Aorta (tissue), 5 donors: ENCODE measurements at places on chromosomes 11 and 22. TPM values are rescaled to one million over a fixed set of nuclear protein-coding genes. Genes with fewer than 3 reads are reported as not detected.

NXPE1 gene
- total RNA-seq, result not detected

PHLDB1 gene
- total RNA-seq, result 260 TPM

DGCR6 gene
- 0.88 TPM for total RNA-seq

BLID gene
- 19.0 TPM for total RNA-seq

PDE2A gene
- 53.7 TPM for total RNA-seq

CLDN5 gene
- 69.2 TPM for total RNA-seq

- peak overlapping the region; percentile 62 for H3K27ac ChIP-seq
- no peaks in the 10 kb centered on the region for H3K36me3 ChIP-seq
- no peak overlapping the region for H3K4me3 ChIP-seq
- no peaks in the 10 kb centered on the region for H3K27me3 ChIP-seq
These were observed 6.1 kb downstream of the CD81 start for GRCh38 chr11:2382936-2383851.

DNA sequence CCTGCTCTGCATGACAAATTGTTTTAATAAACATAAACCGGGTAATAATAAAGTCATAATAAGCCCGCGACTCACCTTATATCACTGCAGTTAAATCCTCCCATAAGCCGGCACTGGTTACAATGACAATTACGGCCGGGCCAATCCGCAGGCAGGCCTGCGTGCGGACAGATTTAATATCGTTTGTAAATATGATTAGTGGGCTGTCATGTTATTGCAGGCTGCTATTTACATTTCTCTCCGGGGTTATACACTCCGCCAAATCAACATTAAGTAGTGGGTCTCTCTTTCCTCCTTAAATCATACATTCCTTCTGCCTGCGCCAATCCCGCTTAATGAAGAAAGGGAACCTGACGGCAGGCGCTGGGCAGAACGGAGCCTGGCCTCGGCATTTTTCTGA lies 51.8 kb upstream of the LMO1 start:
- H3K4me3 ChIP-seq, result no peak overlapping the region
- no peaks in the 10 kb centered on the region for H3K4me1 ChIP-seq
- no peaks in the 10 kb centered on the region for H3K27me3 ChIP-seq
- H3K27ac ChIP-seq, result no peak overlapping the region
- DNase-seq, result no peak

DNA sequence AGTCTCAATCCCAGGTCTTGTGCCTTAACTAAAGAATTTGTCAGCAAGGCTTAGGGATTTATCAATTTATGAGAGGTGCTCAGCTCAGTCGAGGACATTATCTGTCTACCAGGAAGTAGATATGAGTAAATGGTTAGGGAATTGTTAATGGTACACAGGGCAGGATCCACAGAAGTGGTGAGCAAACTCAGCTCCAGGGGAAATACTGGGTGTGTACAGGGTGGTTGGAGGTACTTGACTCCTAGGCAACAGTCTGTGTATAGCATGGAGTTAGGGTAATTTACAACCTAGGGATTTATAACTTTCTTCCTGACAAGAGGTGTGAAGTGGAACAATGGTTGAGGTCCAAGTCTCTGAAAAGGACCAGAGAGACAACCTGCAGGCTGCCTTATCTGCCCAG lies 123.4 kb upstream of the OR9Q1 start:
- no peaks in the 10 kb centered on the region for H3K27me3 ChIP-seq
- H3K27ac ChIP-seq, result no peak overlapping the region
- H3K36me3 ChIP-seq, result no peaks in the 10 kb centered on the region
- H3K4me1 ChIP-seq, result no peaks in the 10 kb centered on the region

GRCh38 chr22:35563211-35563610 lies 22.6 kb downstream of the RASD2 start:
- H3K27me3 ChIP-seq, result no peaks in the 10 kb centered on the region
- H3K36me3 ChIP-seq, result no peaks in the 10 kb centered on the region
- H3K4me3 ChIP-seq, result no peak overlapping the region
- no peak for DNase-seq

DNA sequence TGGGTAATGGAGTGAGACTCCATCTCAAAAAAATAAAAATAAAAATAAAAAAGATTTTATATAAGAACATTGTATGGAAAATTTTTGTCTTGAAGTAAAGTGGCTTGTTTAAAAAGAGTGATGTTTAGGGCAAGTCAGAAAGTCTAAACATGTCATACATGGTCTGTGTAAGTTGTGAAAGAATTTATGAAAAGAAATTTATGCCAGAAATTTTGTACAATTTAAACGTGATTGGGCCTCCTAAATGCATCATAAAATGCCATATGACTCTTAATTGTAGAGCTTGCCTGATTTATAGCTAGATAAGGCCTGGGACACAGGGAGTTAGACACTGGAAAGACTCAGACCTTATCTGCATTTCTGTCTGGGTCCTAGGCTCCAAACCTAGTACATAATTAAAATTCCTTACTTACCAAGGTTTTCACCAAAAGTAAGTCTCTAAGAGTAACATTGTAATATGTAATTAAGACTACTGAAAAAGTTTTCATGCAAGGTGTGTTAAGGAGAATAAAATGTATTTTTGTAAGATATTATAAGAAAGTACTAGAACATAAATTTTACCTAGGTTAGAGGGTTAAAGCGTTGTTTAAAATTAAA lies 110.5 kb downstream of the AASDHPPT start:
- H3K36me3 ChIP-seq, result no peaks in the 10 kb centered on the region
- H3K27ac ChIP-seq, result no peak overlapping the region
- no peaks in the 10 kb centered on the region for H3K4me1 ChIP-seq

DNA sequence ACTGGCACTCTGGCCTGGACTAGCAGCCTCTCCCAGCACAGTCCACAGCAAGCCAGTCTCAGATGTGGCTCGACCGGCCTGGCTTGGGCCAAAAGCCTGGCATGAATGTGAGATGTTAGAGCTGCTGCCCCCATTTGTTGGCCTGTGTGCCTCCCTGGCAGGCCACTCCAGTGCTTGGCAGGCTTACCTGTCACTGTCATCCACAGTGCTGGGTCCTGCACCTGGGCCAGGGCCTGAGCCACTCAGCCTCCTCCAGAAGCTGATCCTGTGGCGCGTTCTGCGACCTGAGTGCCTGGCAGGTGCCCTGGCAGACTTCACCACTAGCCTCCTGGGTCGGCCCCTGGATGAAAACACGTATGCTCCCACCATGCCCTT lies 36.1 kb downstream of the RRP8 start:
- H3K4me3 ChIP-seq, result no peak overlapping the region
- H3K36me3 ChIP-seq, result no peaks in the 10 kb centered on the region
- DNase-seq, result no peak
- H3K27me3 ChIP-seq, result no peaks in the 10 kb centered on the region

- H3K4me1 ChIP-seq, result no peaks in the 10 kb centered on the region
- H3K36me3 ChIP-seq, result no peaks in the 10 kb centered on the region
- no peak overlapping the region for H3K4me3 ChIP-seq
- no peaks in the 10 kb centered on the region for H3K27me3 ChIP-seq
These were observed 29.7 kb downstream of the GNB1L start for GRCh38 chr22:19824926-19825339.

DNA sequence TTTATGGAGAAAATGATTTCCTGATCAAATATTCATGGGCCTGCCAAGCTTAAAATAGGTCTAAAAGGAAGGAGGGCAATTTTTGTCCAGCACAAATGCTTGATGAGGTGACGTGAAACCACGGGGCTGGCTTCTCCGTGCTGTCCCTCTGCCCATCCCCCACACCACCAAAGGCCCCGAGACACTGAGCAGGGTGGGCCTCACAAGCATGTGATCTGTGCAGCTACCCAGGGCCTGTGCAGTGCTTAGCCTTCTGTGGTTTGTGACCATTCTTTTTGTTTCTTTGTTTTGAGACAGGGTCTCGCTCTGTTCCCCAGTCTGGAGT lies 94.8 kb upstream of the RTL6 start:
- no peaks in the 10 kb centered on the region for H3K36me3 ChIP-seq
- no peak overlapping the region for H3K27ac ChIP-seq
- H3K4me1 ChIP-seq, result no peaks in the 10 kb centered on the region
- H3K4me3 ChIP-seq, result no peak overlapping the region
- H3K27me3 ChIP-seq, result no peaks in the 10 kb centered on the region
- DNase-seq, result no peak

DNA sequence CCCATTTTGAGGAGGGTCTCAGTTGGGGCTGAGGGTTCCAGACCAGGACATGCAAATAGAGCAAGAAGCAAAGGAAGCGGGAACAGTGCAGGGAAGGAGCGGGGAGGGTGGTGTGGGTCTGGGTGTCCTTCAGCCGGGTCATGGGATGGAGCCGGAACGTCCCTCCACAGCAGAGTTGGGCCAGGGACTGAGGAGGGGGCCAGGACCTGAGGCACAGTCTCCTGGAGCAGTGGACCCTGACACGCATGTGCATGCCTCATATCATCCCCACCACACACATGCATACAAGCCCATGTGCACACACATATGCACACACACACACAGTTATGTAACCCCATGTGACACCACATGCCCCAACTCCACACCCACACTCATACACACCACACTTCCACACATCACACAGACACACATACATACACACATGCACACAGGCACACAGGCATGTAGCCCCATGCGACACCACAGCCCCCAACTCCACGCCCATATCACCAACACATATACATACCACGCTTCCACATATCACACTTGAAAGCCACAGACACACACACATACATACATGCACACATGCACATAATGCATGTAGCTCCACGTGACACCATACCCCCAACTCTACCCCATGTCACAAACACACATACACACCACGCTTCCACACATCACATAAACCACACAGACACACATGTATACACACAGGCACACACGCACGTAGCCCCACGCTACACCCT lies 1026.6 kb downstream of the BRD1 start:
- no peaks in the 10 kb centered on the region for H3K36me3 ChIP-seq
- H3K4me1 ChIP-seq, result no peaks in the 10 kb centered on the region
- no peaks in the 10 kb centered on the region for H3K27me3 ChIP-seq
- no peak for DNase-seq
- H3K27ac ChIP-seq, result no peak overlapping the region

GRCh38 chr11:106092446-106092845 lies 15.0 kb downstream of the AASDHPPT start:
- no peak overlapping the region for H3K4me3 ChIP-seq
- H3K27me3 ChIP-seq, result no peaks in the 10 kb centered on the region
- H3K27ac ChIP-seq, result no peak overlapping the region
- H3K36me3 ChIP-seq, result peaks cover 11% of the 10 kb centered on the region

DNA sequence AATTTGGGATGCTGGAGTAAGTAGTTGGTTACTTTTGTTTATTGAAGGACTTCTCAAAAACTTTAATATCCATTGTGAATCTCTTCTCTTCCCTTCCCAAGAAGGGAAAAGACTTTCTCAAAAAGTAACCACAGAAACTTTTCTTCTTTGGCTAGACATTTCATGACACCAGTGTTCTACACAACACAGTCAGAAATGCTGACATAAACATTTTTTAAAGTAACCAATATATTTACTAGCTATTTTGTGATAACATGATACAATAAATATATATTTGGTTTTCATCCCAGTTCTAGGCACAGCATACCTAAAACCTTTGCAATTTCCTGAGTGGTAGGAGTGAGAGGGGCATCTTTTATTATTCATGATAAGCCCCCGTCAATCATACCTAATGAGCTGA lies 47.8 kb downstream of the FAM118A start:
- H3K36me3 ChIP-seq, result no peaks in the 10 kb centered on the region
- H3K27ac ChIP-seq, result no peak overlapping the region
- H3K27me3 ChIP-seq, result no peaks in the 10 kb centered on the region
- H3K4me1 ChIP-seq, result peaks cover 2% of the 10 kb centered on the region
- no peak overlapping the region for H3K4me3 ChIP-seq
- DNase-seq, result no peak

GRCh38 chr11:130211144-130211543 lies 51.6 kb downstream of the ST14 start:
- no peak overlapping the region for H3K4me3 ChIP-seq
- DNase-seq, result no peak
- H3K27me3 ChIP-seq, result no peaks in the 10 kb centered on the region
- no peak overlapping the region for H3K27ac ChIP-seq
- H3K36me3 ChIP-seq, result no peaks in the 10 kb centered on the region
- no peaks in the 10 kb centered on the region for H3K4me1 ChIP-seq

DNA sequence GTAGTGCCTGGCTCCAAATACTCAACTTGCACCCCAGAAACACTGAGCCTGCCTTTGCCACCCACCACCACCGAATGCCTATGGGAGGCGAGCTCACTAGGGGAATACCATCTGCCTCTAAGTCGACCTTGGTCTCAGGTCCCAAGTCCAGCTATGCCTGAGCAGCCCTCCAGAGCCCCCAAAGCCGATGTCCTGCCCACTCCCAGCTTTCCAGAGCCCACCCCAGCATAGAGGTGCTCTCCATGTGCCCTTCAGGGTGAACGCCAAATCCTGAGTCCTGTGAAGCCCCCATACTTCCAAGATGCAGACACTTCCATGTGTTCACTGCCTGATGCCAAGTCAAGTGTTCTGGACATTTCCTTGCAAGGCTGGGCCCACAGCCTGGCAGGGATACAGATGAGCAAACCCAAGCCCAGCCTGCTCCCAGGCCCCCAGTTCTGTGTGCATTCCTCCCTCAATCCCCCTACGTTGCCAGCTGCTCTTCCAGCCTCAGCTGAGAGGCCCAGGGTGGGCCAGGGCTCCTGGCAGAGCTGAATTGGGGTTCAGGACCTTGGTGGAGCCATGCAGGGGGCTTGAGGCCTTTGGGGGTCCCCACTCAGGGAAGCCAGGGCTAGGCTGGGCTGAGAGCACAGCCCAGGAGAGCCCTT lies 2.6 kb upstream of the KMT5B start:
- H3K4me1 ChIP-seq, result no peaks in the 10 kb centered on the region
- H3K36me3 ChIP-seq, result no peaks in the 10 kb centered on the region
- H3K27ac ChIP-seq, result no peak overlapping the region
- no peak overlapping the region for H3K4me3 ChIP-seq
- no peaks in the 10 kb centered on the region for H3K27me3 ChIP-seq
- no peak for DNase-seq

GRCh38 chr22:36565686-36566085 lies 36.7 kb upstream of the EIF3D start:
- H3K4me3 ChIP-seq, result no peak overlapping the region
- no peak overlapping the region for H3K27ac ChIP-seq
- DNase-seq, result no peak
- H3K27me3 ChIP-seq, result no peaks in the 10 kb centered on the region
- no peaks in the 10 kb centered on the region for H3K36me3 ChIP-seq

GRCh38 chr22:17198170-17199002 lies 20.8 kb downstream of the ADA2 start:
- H3K36me3 ChIP-seq, result no peaks in the 10 kb centered on the region
- no peaks in the 10 kb centered on the region for H3K4me1 ChIP-seq
- no peak overlapping the region for H3K27ac ChIP-seq
- DNase-seq, result no peak

DNA sequence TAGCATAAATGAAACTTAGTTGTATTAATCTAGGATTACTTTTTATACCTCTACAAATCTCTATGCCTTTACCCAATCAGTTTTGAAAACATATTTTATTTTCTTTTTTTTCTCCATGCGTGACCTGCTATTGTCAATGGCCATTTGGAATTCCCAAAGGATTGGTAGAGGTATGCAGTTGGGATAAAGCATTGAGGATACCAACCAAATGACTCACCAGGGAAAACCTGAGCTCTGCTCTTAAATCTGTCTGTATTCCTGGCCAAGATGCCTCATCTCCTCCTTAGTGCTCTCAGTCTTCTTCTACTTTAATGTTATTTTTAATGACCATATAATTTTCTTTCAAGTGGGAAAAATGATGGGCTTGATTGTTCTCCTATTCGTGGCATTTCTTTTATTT lies 61.9 kb downstream of the EHF start:
- no peak overlapping the region for H3K4me3 ChIP-seq
- H3K27ac ChIP-seq, result no peak overlapping the region
- peaks cover 1% of the 10 kb centered on the region for H3K27me3 ChIP-seq
- H3K36me3 ChIP-seq, result no peaks in the 10 kb centered on the region
- H3K4me1 ChIP-seq, result no peaks in the 10 kb centered on the region
